ENCODE measurements at places on chromosomes 3 and 15. TPM values are rescaled to one million over a fixed set of nuclear protein-coding genes. Genes with fewer than 3 reads are reported as not detected.

The SLC2A2 gene
- not detected for total RNA-seq

The PLCL2 gene
- total RNA-seq: 0.85 TPM

The TGM5 gene
- total RNA-seq: not detected

The KCNMB3 gene
- total RNA-seq: 3.6 TPM

GRCh38 chr3:13346481-13347389 lies 73.4 kb downstream of the NUP210 start:
- no peak for DNase-seq

GRCh38 chr15:98581715-98582114 lies 66.6 kb upstream of the IGF1R start:
- DNase-seq: no peak

- DNase-seq: no peak
Observed at GRCh38 chr3:151362751-151363174, 21.8 kb downstream of the P2RY12 start.

GRCh38 chr3:78178740-78179363 lies 1139.0 kb downstream of the ROBO2 start:
- no peak for DNase-seq

- DNase-seq: no peak
Observed at GRCh38 chr3:54969652-54970051, 41.8 kb upstream of the LRTM1 start.

- no peak for DNase-seq
Observed at GRCh38 chr3:39221141-39221530, 28.7 kb upstream of the XIRP1 start.

DNA sequence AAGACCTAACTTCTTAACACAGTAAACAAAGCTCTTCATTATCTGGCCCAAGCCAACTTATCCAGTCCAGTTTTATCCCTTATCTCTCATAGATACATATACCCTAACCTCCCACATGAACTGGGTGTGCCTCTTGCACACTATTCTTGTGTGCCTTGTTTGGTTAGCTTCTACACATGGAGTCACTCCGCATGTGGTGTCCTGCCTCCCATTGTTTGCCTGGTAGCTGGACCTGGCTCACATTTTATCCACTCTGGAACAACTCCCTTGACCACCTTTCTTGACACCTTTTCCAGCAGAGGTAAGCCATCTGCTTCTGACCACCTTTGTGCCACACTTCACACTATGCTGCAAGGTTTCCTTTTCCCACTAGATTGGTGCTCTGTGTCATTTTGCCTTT lies 15.2 kb downstream of the TIPARP start:
- DNase-seq: no peak

Measured in chondrocyte (in vitro differentiated cells).